ENCODE measurements at places on chromosomes 3 and 15.

DNA sequence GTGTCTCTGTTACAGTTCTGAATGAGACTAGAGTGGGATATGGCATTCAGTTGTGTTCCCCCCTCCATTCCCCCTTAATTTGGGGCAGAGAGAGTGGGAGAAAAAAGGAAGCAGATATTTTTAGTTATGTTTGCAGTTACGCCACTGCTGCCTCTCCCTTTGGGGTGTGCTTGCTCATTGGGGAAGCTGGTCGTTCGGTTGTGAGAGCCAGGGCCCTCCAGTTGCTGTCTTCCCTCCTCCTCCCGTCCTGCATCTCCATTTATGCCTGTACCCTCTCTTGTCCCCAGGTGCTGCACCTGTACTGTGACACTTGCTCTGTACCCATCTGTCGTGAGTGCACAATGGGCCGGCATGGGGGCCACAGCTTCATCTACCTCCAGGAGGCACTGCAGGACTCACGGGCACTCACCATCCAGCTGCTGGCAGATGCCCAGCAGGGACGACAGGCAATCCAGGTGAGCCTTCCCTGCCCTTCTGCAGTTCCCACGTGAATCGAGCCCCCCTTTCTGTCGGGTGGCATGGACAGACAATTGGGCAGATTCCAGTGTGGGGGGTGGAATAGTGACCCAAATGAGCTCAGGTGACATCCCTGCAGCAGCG, 55.8 kb downstream of the TRIM71 start:
- DNase-seq = no peak

GRCh38 chr3:112610121-112610520, 30.8 kb downstream of the CCDC80 start:
- DNase-seq = peak; percentile 67

DNA sequence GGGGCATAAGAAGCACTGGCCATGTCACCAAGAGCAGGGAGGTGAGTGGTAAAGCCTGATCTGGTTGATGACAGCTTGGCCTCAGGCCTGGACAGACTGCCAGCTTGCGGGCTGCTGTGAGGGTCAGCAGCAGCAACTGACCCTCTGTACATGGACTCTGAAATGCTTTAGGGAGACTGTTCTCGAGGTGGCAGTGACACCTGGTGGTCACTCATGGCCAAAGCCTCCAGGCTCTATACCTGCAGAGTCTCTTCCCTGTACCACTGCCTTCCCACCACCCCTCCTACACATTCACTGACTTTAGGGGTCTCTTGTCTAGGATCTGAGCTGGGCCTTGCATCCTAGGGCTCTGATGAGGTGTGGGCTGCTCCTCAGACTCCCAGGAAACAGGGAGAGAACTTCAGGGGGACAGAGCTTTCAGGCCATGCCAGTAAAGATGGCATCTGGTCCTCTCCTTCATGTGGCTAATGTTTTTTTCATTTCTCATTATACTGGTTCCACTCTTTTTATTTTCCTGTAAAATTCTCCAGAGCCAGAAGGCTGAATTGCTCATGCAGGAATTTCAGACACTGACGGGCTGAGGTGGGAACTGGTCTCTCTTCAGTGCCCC, 17.2 kb upstream of the TIMP4 start:
- peak; percentile 78 for DNase-seq

DNA sequence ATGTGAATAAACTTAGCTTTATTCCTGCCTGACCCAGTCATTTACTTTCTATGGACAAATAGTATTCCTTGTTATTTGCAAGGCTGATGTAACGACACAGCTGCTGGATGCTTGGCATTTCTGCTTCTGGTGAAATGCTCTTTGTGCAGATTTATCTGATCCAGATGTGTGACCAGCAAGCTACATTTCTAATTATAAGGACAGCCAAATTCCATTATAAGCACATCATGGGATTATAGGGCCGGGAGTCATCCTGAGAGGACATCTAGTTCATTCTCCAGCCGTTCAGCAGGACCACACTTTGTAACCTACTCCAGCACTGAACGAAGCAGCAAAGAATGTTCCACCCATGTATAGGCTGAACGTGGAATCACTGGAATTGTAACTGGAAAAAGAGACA, 42.9 kb downstream of the FNDC3B start:
- peak; percentile 93 for DNase-seq

GRCh38 chr3:51719410-51720025, 12.7 kb downstream of the GRM2 start:
- no peak for DNase-seq

DNA sequence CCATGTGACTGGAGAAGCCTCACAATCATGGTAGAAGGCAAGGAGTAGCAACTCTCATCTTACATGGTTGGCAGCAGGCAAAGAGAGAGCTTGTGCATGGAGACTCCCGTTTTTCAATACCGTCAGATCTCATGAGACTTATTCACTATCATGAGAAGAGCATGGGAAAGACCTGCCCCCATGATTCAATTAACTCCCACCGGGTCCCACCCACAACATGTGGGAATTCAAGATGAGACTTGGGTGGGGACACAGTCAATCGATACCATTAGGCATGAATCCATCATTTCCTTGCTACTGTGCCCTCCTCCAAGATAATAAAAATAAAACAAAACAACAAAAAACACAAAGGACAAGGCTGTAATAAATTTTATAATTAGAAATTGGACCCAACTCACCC, 384.7 kb upstream of the MEIS2 start:
- DNase-seq = no peak

- no peak for DNase-seq
Observed at GRCh38 chr3:149688122-149688757, 30.4 kb upstream of the WWTR1 start.

DNA sequence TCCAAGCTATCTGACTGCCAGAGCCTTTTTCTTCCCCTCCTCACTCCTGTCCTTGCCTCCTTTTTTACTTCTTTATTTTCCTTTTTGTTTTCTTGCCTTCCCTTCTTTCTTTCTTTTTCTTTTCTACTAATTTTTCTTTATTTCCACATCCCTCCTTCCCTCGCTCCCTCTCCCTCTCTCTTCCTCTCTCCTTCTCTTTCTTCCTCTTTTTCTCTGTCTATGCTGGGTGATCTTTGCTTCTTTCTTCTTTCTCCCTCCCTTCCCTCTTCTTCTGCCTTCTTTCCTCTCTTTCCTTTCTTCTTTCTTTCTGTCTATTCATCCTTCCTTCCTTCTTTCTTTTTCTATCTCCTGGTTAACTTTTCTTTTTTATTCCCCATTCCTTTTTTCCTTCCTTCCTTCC, 564.8 kb downstream of the NSUN3 start:
- no peak for DNase-seq

GRCh38 chr3:103818800-103819199, 1384.0 kb downstream of the ZPLD1 start:
- DNase-seq = no peak

DNA sequence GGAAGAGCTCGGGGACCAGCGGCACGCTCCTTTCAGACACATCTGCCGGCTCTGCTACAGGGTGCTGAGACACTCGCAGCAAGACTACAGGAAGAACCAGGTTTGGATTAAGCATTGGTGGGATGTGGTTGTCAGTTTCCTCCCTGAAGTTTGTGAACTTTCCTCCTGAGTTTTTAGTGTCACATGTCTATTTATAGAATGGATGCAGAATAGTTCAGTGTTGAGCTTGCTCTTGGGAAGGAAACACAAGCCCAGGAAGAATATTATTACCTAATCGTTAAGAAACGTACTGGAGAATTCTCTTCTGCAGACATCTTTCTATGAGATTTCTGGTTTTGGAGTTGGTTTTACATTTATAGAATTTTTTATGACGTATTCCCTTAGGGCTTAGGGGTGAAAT, 172.0 kb downstream of the ITPR1 start:
- peak; percentile 21 for DNase-seq

GRCh38 chr3:70905491-70905890, 593.1 kb upstream of the MDFIC2 start:
- DNase-seq = no peak

- DNase-seq = peak; percentile 44
Observed at GRCh38 chr3:156619376-156619775, 55.0 kb upstream of the TIPARP start.

- no peak for DNase-seq
Observed at GRCh38 chr3:194196876-194197275, 60.9 kb downstream of the HES1 start.
